ENCODE measurements at places on chromosomes 3 and 15.

GRCh38 chr15:39789736-39790135, 7.1 kb upstream of the FSIP1 start:
- no peak for DNase-seq

- no peak for DNase-seq
Observed at GRCh38 chr3:101266071-101266470, 54.3 kb downstream of the IMPG2 start.

DNA sequence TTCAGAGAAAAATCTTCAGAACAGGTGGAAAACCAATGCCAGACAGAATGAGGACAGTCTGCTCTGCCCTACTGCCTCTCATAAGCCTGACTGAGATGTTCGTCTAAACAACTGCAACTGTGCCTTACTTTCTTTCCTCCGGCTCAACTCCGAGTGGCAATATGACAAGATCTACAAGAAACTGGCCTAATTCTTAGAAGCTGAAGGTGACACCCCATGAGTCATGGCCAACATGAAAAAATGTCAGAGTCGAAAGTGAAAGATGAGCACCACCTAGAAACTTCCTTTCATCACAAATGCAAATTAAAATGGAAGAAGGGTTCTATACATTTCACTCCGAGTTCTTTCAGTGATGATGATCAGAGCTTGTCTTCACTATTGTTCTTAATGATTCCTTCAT, 12.9 kb downstream of the PCYT1A start:
- no peak for DNase-seq

GRCh38 chr3:12060139-12060845, 56.1 kb downstream of the SYN2 start:
- no peak for DNase-seq

DNA sequence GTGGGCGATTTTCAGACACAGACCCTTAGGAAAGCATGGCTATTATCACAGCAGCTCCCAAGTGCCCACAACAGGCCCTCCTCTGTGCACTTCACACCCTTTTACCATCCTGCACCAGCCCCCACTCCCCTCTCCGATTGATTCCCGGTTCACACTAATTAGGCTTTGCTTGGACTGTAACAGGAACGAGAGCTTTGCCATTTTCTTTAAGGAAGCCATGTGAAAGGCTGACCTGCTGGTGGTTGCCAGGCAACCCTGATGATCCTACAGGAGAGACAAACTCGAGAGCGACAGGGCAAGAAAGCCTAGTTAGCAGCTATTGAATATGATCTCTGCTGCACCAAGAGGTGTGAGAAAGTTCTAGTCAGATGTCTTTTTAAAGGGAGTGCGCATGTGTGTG, 28.2 kb upstream of the DET1 start:
- no peak for DNase-seq

DNA sequence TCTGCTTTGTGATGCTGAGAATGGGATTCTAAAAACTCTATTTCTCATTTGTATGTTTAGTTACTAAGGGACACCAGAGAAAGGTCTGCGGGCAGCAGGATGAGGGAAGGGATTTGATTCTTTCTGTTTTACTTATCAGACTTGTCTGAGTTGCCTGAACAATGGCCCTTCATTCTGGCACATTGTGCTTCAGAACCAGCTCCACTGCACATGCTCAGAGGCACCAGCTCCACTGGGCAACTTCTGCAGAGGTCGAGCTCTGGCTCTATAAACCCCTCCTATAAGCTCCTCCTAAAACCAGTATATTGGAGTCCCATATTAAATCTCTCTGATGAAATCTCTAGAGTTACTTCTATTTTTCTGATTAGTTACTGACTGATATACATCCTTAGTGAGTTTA, 453.2 kb upstream of the CDIN1 start:
- no peak for DNase-seq

GRCh38 chr3:131491775-131492174, 11.0 kb downstream of the MRPL3 start:
- DNase-seq, result no peak

GRCh38 chr3:155096303-155097008, 16.3 kb downstream of the MME start:
- no peak for DNase-seq

DNA sequence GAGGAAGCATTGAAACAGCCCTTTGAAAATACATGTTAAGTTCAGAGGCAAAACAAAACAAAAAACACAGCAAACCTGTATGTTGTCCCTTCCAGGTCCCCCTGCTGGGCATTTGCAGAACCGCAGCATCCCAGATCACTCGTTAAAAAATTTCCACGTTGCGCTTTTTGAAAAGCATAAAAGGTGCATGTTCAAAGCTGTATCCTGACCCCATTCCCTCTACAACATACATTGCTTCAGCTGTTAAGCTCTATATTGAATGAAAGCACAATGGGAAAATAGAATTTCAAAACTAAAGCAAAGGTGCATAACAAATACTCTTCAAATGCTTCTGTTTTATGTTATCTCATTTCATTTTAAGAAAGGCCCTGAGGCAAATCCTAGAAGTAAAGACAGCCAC, 328.3 kb downstream of the THSD4 start:
- DNase-seq, result no peak

GRCh38 chr3:36475558-36475957, 95.3 kb downstream of the STAC start:
- DNase-seq, result no peak

- DNase-seq, result no peak
Observed at GRCh38 chr3:194711286-194711685, 25.6 kb downstream of the FAM43A start.

GRCh38 chr3:113241292-113242095, 30.1 kb downstream of the BOC start:
- DNase-seq, result no peak

GRCh38 chr3:88640581-88640980, 466.8 kb upstream of the EPHA3 start:
- no peak for DNase-seq

DNA sequence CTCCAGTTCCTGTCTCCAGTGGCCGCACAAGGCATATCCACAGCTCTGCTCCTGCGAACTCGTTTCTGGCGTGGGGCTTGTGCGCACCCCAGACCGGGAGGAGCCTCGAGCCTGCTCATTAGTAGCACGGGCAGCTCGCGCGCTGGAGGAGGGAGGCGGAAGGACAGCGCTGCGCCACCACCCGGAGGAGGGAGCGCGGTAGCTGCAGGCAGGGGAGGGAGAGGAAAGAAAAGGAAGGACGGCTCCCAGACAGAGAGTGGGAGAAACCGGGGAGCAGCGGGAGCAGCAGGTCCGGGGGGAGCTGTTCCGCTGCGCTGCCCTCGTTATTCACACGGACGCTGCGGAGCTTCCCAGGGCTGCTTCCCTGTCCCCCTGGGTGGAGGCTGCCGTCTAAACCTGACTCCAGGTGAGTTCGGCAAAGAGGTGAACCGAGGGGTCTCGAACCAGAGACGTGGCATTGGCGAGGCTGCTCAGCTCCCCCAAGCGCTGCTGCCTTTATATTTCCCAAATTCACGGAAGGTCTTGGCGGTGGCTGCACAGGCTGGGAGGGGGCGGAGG, 121.3 kb upstream of the ZNF717 start:
- no peak for DNase-seq

GRCh38 chr3:82044930-82045705, 283.7 kb upstream of the GBE1 start:
- DNase-seq, result no peak

GRCh38 chr15:89874926-89875564, 18.7 kb downstream of the AP3S2 start:
- DNase-seq, result peak; percentile 24

GRCh38 chr15:87579537-87579936, 677.0 kb downstream of the NTRK3 start:
- DNase-seq, result no peak

DNA sequence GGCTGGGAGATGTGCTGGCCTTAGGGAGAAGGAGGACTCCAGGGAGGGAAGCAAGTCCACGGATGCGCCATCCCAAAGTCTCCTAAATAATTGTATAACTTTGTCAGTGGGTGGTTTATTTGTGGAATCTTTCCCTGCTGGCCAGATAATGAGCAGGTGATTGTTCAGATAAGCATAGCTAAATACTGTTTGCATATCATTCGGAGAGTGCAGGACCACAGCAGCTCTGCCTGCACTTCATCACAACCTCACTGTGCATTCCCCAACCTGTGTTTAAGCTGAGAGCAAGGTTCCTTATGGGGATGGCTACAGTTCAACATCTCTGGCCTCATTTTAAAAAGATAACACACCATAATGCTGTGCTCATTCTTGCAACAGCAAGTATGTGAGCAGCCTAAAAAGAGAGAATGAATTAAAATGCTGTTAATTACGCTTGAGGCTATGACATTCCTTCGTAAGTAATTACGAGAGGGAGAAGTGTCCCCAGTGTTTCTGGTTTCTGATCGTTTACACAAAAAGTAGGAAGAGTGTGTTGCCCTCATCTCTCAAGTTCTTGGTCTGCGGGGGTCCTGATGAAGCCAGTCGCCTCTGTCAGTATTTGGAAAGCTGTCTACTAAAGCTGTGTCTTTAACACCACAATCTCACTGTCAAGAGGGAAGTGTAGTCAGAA, 272.0 kb upstream of the RORA start:
- no peak for DNase-seq

DNA sequence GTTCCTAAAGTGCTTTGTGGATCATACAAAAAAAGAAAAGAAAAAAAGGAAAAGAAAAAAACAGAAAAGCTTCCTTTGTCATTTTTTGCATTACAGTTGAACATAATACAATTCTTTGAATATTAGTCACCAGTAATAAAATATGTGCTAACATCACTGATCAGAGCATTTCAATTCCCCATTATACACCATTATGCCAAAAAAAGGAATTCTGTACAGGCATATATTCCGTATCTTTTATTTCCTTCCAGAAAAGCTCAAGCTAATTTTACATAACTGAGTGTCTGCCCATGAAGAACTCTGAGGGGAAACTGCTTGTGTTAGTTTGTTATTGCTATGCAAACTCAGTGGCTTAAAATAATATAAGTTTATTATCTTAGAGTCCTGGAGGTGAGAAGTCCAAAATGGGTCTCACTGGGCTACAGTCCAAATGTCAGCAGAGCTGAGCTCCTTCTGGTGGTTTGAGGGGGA, 377.9 kb downstream of the GAP43 start:
- no peak for DNase-seq

DNA sequence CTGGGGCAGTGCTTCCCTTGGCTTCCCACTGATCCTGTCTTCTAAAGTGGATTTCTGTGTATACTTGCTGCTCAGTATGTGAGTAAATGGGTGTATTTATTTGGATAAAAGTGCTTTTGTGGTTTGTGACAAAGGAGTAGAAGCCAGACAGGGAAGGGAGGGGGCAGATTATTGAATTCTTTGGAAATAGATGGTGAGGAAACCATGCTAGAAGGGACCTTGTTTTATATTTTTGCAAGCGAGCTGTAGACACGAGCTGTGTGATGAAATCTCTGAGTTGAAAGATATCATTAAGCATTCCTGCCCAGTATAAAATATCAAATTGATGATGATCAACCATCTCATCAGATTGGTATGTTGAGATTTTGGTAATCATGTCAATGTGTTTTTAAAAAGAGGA, 68.9 kb downstream of the DUT start:
- no peak for DNase-seq

DNA sequence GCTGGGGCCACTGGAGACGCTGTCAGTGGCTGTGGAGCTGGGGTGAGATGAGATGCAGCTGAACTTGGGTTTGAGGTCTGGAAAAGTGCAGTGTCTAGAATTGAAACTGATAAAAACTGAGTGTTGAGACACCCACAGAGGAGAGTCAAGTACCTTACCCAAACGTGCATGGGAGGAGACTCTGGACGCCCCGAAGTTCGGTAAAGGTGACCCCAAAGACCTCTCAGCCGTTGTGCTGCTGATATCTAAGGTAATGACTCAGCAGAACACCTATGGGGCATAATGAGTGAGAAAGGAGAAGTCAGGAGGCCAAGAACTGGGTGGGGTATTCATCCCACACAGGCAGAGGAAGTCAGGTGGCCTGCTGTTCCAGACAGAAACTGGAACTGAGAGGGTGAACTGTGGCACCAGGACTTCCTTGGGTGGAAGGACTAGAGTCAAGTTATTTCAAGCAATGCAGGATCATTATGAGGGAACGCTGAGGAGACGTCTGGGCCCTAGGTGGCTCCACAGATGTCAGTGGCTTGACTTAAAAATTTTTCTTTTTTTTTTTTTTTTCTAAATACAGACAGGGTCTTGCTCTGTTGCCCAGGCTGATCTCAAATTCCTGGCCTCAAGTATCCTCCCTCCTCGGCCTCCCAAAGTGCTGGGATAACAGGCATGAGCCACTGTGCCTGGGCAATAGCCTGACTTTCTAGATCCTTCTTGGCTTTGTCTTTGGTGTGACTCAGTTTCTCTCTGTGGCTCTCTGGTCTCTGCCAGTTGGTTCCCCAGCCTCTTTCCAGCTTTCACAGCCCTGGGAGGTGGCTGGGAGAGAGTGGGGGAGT, 67.6 kb upstream of the GCNT3 start:
- DNase-seq, result no peak

Measured in NCI-H2029 treated with DMSO at 0.1 percent for 48 hours (cell line).